ENCODE measurements at places on chromosomes 7 and 10.

DNA sequence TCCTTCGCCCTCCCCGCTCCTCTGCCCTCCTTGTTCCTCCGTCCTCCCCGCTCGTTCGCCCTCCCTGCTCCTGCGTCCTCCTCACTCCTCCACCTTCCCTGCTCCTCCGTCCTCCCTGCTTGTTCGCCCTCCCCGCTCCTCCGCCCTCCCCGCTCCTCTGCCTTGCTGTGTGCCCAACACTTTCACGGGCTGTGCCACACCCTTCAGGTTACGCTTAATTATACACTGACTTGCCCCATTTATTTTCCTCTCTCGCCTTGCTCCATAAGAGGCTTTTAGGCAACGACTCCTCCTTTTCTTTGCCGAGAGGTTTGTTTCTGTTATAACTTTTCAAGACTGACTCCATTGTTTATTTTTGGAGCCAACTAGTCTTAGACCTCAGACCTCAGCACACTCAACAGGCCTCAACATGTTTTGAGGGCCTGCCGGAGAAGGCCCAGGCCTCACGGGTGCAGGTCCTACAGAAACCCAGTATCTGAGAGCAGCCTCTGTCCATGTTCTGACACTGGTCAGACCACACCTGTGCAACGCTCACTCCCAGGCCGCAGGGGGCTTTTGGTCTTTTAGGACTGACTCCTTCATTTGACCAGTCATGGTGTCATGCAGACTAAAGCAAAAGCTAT is 18.2 kb upstream of the PRKAG2 start:
- DNase-seq: no peak

DNA sequence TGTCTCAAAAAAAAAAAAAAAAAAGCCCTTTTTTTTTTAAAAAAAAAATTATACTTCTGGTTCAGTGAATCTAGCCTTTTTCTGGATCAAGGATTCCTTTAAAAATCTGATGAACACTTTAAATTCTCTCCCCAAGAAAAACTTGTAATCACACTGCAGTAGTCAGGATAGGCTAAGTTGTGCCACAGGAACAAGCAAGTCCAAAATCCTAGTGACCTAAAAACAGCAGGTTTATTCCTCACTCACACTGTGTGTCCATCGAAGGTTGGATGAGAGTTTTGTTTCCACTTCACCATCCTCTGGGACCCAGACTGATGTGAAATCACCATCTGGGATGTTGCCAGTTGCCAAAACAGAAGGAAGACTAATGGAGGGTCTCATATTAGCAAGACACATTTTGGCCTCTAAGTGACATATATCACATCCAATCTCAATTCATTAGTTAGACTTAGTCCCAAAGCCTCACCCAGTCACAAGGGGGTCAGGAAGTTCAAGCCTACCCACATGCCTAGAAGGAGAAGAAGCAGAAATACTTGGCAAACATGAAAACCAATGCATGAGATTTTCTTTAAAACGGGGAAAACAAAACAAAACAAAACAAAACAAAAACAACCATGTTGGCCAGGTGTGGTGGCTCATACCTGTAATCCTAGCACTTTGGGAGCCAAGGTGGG is 32.7 kb downstream of the CYP17A1 start:
- DNase-seq: no peak

DNA sequence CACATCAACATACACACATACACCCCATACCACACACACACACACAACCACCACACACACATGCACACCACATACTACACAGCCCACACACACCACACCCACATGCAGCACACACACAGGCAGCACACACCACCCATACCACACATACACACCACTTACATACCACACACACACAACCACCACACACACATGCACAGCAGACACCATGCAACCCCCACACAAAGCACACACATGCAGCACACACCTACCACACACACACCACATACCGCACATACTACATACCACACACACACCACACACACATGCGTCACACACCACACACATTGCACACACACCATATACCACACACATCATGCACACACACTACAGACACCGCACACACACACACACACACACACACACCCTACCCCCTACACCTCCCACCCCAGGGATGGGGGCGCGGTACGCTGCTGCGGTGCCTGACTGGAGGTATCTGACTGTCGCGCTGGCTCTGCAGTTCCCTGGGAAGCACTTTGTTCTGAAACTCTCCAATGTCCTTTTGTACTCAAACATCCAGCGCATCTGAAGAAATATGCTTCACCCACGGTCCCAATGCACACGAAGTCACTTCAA is 5.4 kb upstream of the TRPV6 start:
- DNase-seq: no peak

GRCh38 chr7:16915405-16915804 is 33.6 kb upstream of the AGR3 start:
- no peak for DNase-seq

GRCh38 chr10:30529373-30529998 is 95.5 kb downstream of the MAP3K8 start:
- DNase-seq: peak; percentile 44

GRCh38 chr7:155800741-155801267 is 11.5 kb downstream of the SHH start:
- no peak for DNase-seq

DNA sequence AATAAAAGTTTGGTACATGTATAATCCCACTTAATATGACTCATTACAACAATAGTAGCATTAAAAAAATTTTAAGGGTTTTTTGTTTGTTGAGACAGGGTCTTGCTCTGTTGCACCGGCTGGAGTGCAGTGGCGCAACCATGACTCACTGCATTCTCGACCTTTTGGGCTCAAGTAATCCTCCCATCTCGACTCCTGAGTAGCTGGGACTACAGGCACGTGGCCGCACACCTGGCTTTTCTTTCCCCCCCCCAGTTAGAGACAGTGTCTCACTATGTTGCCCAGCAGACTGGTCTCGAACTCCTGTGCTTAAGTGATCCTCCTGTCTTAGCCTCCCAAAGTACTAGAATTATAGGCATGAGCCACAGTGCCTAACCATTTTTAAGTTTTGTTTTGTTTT is 40.7 kb downstream of the KMT2C start:
- DNase-seq: no peak

- DNase-seq: no peak
These were observed 16.3 kb upstream of the SH2B2 start for GRCh38 chr7:102270178-102270887.

DNA sequence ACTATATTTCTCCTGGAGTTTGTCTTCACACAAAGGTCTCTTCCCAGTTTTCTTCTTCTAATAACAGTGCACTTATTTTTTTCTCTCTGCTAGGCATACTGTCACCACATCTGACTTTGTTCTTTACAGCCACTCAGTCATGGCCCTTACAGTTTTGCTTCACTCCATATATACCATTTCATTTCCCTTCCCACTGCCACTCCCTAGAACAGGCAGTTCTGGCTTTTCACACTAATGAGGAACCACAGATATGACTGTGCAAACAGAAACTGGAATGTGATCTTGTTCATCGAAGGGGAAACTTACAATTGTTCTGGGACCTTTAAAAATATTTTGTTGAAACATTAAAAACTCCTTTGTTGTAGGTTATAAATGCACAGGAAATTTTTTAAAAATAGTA is 67.3 kb downstream of the EPDR1 start:
- DNase-seq: no peak

DNA sequence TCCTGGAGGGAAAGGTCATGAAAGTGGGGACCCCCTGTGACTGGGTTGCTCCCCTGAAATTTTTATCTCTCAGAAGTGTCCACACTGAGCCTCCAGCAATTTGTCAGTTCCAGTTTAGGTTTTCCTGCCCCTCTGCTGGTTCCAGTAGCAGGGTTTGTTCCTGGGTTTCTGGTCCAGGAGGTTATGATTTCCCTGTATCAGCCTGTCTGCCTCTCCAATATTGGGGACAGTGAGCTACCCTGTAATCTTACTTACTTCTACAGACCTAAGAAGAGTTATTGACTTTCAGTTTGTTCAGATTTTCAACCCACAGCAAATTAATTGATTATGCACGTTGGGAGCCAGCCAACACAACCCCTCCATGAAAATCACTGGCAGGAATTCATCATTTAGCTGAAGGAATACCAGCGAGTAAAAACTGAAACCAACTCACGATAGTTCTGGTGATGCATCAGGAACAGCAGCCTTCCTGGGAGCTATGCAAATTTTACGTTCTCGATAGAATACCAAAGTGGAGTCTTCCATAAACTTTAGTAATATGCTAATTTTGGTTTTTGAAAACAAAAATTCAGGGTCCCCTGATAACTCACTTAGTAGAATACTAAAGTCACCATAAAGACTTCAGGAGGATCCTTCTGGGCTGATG is 31.3 kb upstream of the IL15RA start:
- DNase-seq: no peak

DNA sequence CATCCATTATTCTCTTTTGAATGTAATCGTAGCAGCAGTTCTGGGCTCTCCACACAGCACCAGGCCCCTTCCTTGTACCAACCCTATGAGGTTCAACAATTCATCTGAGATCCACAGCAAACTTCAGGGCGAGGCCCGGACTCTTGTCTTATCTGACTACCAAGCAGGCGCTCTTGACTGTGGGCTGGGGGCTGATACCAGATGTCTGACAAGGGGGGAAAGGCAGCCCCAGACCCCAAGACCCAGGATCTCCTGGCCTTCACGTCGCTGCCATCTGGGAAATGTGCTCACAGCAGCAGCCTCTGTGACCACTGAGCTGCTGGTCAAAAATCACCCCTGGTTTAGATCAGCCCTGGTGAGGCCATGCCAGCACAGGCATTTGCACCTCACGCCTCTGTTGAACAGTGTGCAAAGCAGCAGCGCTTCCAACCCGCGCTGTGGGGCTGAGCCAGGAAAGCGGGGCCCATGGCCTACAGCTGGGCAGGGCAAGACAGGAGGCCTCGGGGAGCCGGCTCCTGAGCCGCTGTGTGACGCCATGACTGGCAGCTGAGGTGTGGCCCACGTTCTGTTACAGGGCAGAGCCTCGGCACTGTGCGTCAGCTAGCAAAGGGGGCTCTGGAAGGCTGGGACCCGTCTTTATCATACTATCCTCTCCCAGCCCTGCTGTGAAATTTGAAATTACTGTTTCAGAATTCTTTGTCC is 143.9 kb downstream of the PAXIP1 start:
- DNase-seq: no peak

- no peak for DNase-seq
These were observed 289.2 kb upstream of the NRP1 start for GRCh38 chr10:33623669-33624068.

DNA sequence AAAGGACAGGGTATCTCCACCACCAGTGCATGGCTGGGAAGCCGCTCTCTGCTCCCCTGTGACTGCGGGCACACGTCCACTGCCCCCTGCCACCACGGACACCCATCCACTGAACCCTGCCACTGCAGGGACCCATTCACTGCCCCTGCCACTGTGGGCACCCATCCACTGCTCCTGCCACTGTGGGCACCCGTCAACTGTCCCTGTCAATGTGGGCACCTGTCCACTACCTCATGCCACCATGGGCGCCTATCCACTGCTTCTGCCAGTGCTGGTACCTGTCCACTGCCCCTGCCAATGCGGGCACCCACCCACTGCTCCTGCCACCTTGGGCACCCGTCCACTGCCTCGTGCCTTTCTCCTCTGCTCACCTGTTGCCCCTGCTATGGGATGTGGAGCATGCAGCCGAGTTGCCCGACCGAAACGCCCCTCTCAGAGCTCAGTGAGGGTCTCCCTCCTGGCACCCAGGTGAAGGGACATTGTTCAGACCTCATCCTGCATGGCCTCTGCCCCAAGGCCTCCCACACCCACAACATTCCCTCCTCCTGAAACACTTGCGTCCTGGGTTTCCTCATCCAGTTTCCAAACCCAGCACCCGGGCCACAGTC is 207.4 kb downstream of the ADARB2 start:
- no peak for DNase-seq

GRCh38 chr7:140019172-140019571 is 43.6 kb downstream of the PARP12 start:
- DNase-seq: no peak

DNA sequence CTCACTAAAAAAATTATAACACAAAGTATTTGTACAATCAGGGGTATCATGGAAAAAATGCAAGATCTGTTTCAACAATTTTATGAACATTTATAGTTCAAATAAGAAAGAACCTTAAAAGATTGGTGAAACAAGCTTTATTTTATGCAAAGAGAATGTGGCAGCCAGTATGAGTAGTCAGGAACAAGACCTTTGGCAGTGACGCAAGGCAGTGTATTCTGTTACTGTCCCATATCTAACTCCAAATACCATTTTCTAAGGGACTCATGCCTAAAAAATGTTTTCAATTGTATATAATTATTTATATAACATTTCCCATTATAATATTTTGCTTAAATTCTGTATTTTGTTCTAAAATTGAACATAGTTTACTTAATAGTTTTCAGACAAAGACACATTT is 19.1 kb upstream of the FAM53B start:
- no peak for DNase-seq

- DNase-seq: no peak
These were observed 117.1 kb upstream of the HPS1 start for GRCh38 chr10:98563811-98564210.

GRCh38 chr7:1729773-1730172 is 59.7 kb downstream of the ELFN1 start:
- no peak for DNase-seq

DNA sequence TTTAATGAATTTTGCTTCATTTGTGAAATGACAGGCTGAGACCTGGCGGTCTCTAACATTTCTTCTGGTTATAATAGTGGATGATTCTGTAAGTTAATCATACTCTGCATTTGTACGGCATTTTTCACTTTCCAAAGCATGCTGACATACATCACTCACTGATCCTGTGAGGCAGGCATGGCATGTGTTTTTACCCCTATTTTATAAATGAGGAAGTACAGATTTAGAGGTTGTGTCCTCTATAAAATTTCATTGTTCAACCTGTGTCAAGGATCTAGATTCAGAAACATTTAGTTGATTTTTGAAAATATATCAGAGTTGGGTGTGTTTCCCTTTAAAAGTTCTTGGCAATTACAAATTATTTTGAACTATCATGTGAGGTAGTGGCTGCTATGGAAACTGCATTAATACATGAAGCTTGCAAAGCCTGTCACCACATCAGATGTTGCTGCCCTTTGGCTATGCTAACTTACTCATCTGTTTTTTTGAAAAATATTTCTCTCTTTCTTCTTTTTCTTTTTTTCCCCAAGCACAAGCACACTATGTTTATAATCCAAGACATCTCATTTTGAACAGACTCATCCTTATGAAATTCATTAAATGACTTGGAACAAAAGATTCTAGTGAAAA is 172.7 kb downstream of the GNAI1 start:
- DNase-seq: no peak

DNA sequence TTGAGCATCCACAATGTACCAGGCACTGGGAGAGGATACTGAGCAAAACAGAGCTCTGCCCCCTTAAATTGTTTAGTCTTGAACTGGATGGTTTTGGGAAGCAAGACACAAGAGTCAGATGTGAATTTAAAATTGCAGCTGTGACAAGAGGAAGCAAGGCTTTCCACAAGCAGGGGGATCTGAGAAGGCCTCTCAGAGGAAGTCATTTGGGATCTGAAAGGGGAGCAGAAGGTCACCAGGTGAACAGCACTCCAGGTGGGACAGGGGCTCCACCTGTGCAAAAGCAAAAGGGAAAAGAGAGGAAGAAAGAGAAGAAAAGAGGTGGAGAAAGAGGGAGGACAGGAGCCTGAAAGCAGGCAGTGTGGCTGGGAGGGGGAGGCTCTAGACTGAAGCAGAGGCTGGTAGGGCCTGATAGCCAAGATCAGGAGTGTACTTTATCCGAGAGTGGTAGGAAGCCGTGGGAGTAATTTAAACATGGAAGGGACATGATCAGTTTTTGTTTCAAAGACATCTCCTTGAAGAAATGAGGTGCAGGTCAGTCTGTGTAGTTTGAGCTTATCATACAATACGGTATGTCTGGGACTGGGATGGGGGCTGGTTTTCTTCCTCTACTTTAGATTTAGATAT is 76.1 kb upstream of the DUSP5 start:
- no peak for DNase-seq

- no peak for DNase-seq
These were observed 641.6 kb downstream of the AUTS2 start for GRCh38 chr7:70239918-70240317.
